ENCODE measurements at places on chromosomes 5 and 9. TPM values are rescaled to one million over a fixed set of nuclear protein-coding genes. Genes with fewer than 3 reads are reported as not detected.

Gene SLC34A3
- not detected for total RNA-seq

Gene MEGF10
- not detected for total RNA-seq

Gene LHFPL2
- 0.23 TPM for total RNA-seq

Gene WNK2
- total RNA-seq: 0.19 TPM

Gene TAF11L10
- total RNA-seq: not detected

Gene GPR107
- 20.4 TPM for total RNA-seq

Gene MAST4
- total RNA-seq: 23.6 TPM

Gene PCDHGA11
- 0.05 TPM for total RNA-seq

Gene CDX1
- total RNA-seq: not detected

Gene SHOC1
- total RNA-seq: not detected

Gene C1QTNF2
- total RNA-seq: not detected

Gene TMEM267
- 15.1 TPM for total RNA-seq

Gene CHSY3
- total RNA-seq: not detected

Gene WASHC1
- total RNA-seq: 24.2 TPM

Gene IRX2
- not detected for total RNA-seq

Gene PCDHA11
- not detected for total RNA-seq

Gene CDK5RAP2
- total RNA-seq: 83.7 TPM

Gene TCOF1
- 51.1 TPM for total RNA-seq

Gene JAKMIP2
- total RNA-seq: 0.35 TPM

Gene WDR38
- not detected for total RNA-seq

Gene TAF11L5
- total RNA-seq: not detected

Gene CMBL
- 2.2 TPM for total RNA-seq

Gene MED7
- total RNA-seq: 15.2 TPM

Gene BRD8
- total RNA-seq: 62.6 TPM

Gene FOXD4L6
- 0.10 TPM for total RNA-seq

Gene HSPA4
- 76.8 TPM for total RNA-seq

Gene ELOVL7
- total RNA-seq: 0.51 TPM

Gene FGF10
- not detected for total RNA-seq

Gene FOXD1
- not detected for total RNA-seq

Gene PTPN3
- total RNA-seq: not detected

Gene EPB41L4B
- total RNA-seq: not detected

Gene MTAP
- 56.1 TPM for total RNA-seq

Gene GCNT1
- total RNA-seq: 3.2 TPM

Gene FOXD4
- total RNA-seq: not detected

Gene FAM120A
- 109 TPM for total RNA-seq

Gene ZNF658
- total RNA-seq: 4.7 TPM

Gene SMIM33
- total RNA-seq: 2.3 TPM

Gene UNC5A
- total RNA-seq: not detected

Gene TERT
- total RNA-seq: 4.0 TPM

Gene LCN9
- total RNA-seq: not detected

Gene PSD2
- not detected for total RNA-seq

Gene NUTM2G
- not detected for total RNA-seq

Gene PRSS3
- total RNA-seq: not detected

Gene TRIM23
- total RNA-seq: 9.0 TPM

Gene TTC16
- total RNA-seq: 2.9 TPM

Gene LRRC19
- not detected for total RNA-seq

Gene TAS2R1
- total RNA-seq: not detected

Gene FSTL4
- not detected for total RNA-seq

Gene SHC3
- not detected for total RNA-seq

Gene BBLN
- total RNA-seq: 95.0 TPM

Gene GPR150
- total RNA-seq: 1.8 TPM

All from activated naive CD4-positive, alpha-beta T cell treated with anti-CD3 and anti-CD28 coated beads, Interleukin-2, amount 10 ng/mL, durations not matched to agents 5 hours and 36 hours (primary cell).